Endothelial cell (in vitro differentiated cells): ENCODE measurements at places on chromosomes 3 and 15. TPM values are rescaled to one million over a fixed set of nuclear protein-coding genes. Genes with fewer than 3 reads are reported as not detected.
A peak's percentile ranks its signal among the peaks of the same experiment; 100 is the strongest.

GRCh38 chr3:168884353-168884903 is 779.1 kb downstream of the MECOM start:
- no peaks in the 10 kb centered on the region for H3K4me1 ChIP-seq
- no peak overlapping the region for H3K27ac ChIP-seq
- DNase-seq = no peak
- no peaks in the 10 kb centered on the region for H3K36me3 ChIP-seq
- no peak overlapping the region for H3K4me3 ChIP-seq

GRCh38 chr3:98901119-98901391 is 440 bp downstream of the DCBLD2 start:
- no peaks in the 10 kb centered on the region for H3K36me3 ChIP-seq
- H3K4me1 ChIP-seq = peaks cover 13% of the 10 kb centered on the region
- H3K27me3 ChIP-seq = no peaks in the 10 kb centered on the region
- DNase-seq = peak; percentile 55
- peak overlapping the region; percentile 95 for H3K4me3 ChIP-seq
- H3K27ac ChIP-seq = peak overlapping the region; percentile 48

The MESP1 gene
- total RNA-seq = not detected

- peaks cover 4% of the 10 kb centered on the region for H3K36me3 ChIP-seq
- peaks cover 3% of the 10 kb centered on the region for H3K27me3 ChIP-seq
- DNase-seq = no peak
- H3K4me3 ChIP-seq = no peak overlapping the region
- peak overlapping the region; percentile 64 for H3K27ac ChIP-seq
- peaks cover 40% of the 10 kb centered on the region for H3K4me1 ChIP-seq
These were observed 51.4 kb upstream of the FLNB start for GRCh38 chr3:57956833-57957174.
